ENCODE measurements at places on chromosomes 3 and 15.

GRCh38 chr3:150022381-150023238 is 51.9 kb upstream of the PFN2 start:
- no peak for DNase-seq

DNA sequence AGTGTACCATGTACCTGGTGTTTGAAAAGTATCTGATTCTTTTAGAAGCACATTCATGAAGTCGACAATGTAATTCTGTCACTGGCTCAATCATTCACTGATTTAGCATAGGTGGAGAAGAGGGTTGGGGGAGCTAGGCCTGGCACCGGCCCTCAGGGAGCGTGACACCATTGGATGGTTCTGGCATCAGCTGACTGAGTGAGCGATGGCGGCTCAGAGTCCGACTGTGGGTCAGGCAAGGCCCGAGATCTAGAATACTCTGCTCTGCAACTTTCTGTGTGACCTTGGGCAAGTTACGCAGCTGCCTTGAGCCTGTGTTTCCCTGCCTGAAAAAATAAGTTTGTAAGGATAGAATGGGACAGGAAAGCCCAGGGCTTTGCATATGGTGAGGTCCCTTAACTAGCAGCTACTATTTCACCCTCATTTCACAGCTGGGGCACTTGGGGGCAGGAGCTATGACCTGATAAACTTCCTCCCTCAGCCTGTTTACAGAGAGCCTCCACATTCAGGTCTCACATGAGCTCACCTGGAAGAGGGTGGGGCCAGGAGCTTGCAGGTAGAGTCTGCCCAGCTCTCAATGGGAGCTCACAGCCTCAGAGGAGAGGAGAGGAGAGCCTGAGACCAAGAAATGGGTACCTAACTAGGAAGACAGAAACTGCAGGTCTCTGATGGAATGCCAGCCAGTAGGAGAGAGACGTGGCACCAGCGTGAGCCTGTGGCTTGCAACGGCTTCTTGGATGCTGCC is 153.7 kb upstream of the TLE3 start:
- no peak for DNase-seq

GRCh38 chr3:138081371-138082084 is 33.9 kb downstream of the DZIP1L start:
- DNase-seq: no peak

DNA sequence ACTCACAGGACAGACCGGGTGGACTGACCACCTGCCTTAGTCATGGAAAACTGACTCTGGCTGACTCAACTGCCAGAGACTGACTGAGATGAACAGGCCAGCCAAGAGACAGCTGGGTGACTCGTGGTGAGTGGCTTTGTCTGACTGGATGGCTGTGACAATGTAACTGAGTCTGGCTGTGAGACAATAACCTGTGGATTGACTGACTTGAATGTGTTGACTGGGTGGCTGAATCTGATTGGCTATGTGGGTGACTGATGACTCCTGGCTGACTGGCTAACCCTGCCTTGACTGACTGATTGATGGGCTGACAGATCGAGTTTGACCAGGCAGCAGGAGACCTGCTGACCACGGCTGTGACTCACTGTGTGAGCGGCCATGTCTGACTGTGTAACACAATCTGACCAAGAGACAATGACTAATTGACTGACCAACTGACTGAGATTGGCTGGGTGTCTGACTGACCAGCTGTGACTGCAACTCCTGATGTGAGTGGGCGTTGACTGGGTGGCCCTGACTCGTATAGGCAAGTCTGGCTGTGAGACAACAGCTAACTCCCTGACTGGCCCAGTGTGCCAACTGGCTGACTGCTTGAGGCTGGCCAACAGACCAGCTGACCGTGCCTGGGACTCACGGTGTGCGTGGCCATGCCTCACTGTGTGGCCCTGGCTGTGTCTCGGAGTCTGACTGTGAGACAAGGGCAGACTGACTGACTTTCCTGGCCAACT is 509.1 kb downstream of the SHQ1 start:
- no peak for DNase-seq

GRCh38 chr15:40925863-40926658 is 3.1 kb upstream of the DLL4 start:
- no peak for DNase-seq

DNA sequence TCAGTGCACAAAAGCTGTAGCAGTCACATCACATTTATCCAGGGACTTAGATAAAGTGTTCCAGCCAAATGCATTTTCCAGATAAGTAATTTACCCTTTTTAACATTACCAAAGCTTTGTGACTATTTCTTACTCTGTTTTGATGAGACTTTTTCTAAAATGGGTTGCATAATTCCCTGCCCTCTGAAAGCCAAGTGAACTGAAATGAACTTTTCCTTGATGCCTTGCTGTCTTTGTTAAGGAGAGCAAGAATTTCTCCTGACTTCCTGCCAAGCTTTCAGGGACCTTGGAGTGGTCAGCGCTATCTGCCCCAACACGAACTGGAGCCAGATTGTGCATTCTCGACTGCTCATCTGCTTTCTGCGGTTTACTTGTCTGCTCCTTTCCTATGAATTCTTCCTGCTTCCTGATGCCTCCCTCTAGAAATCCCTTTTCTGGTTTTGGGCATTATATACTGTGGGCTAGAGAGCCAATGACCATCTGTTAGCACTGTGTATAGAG is 34.8 kb downstream of the EIF4E3 start:
- DNase-seq: no peak

- DNase-seq: no peak
Measured at GRCh38 chr3:166593776-166594175, 756.6 kb upstream of the BCHE start.

Measured in NCI-H1092 (cell line).